ENCODE measurements at places on chromosomes 7 and 10.

GRCh38 chr7:37675749-37676148 lies 7.8 kb upstream of the GPR141 start:
- DNase-seq = no peak

DNA sequence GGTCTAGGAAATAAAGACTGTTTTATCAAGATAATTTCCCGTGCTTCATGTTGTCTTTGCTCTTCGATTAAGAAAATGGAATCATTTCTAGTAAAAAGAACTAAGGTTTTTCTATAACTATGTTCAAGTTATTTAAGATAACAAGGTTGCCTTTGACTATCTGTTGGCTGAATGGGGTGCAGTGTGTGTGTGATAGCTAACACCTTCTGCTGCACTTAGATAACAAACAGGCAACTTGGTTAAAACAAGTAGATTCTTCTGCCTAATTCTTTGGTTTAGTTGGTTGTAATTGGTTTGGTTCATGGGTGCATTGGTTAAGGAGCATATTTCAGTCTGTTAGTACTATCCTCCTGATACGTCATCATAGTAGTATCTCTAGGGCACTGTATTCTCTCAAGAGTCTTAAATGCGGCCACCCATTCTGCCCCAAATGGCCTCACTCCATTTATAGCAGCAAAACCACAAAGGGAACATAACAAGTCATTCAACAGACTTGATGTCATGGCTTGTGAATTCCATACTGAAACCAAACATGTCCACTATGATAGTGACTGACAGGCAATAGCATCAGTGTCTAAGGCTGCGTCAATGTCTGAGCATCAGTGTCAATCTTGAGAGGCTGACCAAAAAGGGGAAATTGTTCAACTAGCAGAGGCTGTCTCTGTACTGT lies 55.7 kb downstream of the CCDC3 start:
- peak; percentile 6 for DNase-seq

DNA sequence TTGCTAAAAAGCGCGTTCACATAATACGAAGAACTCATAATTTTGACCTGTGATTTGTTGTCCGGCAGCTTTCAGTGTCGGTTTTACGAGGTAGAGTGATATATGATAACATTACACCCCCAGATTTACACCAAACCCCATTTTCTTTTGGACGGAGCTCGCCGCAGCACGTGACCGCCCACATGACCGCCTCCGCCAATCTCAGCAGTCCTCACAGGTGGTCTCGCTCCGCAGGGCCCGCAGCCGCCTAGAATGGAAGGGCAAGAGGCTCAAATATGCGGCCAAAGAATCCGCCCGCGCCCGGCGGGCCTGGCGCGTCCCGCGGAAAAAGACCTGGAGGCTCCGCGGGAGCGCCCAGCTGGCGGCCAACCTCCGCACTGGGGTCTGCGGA lies at the start of gene HOXA7:
HOXA7 (minus strand) TSS at position 168 of the 391 bp plus-strand sequence; CDS start at position 38, 130 bp downstream.
- no peak for DNase-seq

DNA sequence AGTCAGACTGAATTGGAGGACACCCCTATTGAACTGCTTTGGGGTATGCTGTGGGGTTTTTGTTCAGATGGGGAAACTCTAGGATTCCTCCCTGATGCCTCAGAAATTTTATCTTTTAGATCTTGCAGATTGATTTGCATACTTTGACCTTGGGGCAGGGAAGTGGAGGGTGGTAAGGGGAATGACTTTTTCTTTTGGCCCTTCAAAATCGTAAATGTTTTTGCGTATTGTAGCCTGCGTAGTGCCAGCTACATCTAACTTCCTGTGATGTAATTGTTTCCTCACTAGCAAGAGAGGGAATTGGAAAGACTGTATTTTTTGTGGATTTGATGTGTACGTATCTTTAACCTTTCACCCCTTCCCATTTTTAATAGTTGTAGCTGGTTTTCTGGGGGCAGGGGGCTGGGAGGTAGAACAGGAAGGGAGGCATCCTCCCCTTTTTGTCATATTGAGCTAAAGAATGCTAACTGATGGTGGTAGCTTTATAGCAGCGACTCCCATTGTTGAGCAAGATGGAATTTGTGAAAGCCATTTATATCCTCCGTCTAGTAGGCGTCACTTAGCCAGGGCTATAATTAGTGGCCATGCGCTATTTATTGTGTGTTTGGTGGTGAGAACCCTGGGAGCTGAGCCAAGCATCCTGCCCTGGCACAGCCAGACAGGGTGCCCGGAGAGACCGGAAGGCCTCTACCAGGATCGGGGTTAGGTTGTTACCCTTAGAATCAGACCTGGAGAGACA lies 11.3 kb downstream of the DUSP5 start:
- DNase-seq = no peak

DNA sequence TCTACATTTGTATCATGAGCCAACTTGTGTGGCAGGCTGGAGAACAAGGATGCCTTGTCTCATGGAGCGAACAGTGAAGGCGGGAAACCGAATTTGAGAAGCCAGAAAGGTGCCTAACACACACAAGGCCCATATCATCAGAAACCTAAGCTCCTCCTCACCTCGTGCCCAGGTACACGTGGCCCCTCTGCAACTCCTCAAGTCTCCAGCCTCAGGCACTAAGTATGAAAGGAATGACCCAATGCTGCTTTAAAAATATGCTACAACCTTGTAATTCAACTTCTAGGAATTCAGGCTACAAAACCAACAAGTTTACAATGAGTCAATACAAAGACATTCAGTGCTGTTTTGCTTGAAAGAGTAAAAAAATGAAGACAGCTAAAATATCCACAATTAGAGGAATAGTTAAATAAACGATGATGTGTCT lies 95.7 kb downstream of the CDK6 start:
- no peak for DNase-seq

DNA sequence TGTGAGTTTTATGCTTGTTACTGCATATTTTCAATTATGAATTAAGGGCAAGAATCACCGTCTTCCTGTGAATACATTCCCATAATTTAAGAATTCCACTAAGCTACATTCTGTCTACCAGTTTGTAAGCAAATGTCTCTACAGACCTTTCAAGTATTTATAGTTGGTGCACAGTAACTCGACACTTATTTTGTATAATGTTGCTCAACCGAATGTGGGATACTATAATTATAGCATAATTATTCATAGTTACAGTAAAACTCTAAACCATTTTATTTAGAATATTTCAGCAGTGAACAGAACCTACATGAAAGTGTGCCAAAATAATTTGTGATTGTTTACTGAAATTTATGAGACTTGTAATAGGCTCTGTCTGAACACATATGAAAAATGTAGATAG lies 17.3 kb upstream of the CUBN start:
- DNase-seq = no peak

DNA sequence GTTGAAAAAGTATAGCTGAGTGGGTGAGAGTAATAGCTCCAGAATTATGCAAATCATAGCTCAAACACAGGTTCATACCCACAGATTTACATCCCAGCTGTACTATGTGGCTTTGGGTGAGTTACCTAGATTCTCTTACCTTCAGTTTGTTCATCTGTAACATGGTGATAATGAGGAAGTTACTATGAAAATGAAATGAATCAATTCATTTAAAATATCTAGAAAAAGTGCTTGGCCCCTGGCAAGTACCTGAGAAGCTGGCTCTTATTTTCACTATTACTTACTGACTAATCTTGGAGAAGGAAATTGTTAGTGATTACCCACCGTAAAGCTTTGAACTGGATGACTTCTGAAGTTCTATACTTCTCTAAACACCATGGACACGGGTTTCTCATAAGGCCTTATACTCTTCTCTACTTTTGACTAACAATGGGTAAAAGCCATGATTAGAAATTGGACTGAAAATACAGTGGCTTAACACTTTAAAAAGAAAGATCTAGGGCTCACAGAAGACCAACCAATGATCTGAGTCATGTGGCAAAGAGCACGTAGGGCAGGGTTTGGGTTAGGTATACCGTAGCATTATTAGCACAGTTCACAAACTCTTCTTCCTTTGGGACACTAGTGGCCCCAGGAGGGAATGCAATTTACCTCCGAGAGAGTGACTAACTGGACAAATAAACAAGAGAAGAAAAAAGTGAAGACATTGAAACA lies 149.2 kb downstream of the PLPP4 start:
- peak; percentile 61 for DNase-seq

DNA sequence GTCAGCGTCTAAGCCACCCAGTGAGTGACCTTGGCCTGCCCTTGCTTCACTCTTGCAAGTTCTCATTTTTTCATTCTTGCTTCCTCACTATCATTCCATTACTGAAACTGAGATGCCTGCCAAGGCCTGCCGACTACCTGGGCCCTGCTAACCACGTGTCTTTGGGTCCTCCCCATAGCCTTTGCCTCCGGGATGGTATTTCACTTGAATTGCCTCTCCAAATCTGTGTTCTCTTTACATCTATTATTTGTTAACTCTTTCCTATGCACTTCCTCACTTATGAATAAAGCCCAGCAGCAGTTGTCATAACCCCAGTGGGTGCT lies 234.6 kb downstream of the SNX10 start:
- DNase-seq = no peak

GRCh38 chr10:102241032-102241443 lies 274 bp downstream of the PITX3 start:
- no peak for DNase-seq

- no peak for DNase-seq
Measured at GRCh38 chr7:139570119-139570518, 46.6 kb downstream of the CLEC2L start.

DNA sequence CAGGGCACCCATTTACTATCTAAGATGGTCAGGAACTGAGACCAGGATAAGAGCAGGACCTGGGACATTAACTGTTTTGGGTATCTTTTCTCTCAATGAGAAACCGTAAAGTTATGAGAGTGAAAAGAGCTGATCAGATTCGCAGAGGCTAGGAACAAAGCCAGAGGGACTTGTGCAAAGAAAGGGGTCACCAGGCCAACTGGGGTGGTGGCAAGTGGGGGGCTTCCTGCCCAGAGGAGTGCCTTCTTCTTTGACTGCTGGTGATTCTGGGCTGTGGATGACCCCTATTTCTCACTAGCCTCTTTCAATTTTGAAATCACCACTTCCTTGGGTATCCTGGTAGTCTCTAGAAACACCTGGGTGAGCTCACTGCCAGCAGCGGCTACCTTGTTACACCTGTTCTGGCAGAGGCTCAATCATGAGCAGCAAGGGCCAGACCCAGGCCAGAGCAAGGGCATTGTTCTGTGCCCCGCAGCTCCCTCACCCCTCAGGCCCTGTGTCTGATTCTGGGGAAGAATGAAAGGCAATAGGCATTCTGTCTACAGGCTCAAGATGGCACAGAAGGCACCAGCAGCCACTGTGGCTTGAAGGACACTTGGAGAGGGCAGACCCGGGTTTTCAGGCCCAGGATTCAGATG lies 999 bp downstream of the SFTPD start:
- DNase-seq = no peak

GRCh38 chr10:86899670-86900276 lies 57.6 kb downstream of the MMRN2 start:
- DNase-seq = peak; percentile 12

DNA sequence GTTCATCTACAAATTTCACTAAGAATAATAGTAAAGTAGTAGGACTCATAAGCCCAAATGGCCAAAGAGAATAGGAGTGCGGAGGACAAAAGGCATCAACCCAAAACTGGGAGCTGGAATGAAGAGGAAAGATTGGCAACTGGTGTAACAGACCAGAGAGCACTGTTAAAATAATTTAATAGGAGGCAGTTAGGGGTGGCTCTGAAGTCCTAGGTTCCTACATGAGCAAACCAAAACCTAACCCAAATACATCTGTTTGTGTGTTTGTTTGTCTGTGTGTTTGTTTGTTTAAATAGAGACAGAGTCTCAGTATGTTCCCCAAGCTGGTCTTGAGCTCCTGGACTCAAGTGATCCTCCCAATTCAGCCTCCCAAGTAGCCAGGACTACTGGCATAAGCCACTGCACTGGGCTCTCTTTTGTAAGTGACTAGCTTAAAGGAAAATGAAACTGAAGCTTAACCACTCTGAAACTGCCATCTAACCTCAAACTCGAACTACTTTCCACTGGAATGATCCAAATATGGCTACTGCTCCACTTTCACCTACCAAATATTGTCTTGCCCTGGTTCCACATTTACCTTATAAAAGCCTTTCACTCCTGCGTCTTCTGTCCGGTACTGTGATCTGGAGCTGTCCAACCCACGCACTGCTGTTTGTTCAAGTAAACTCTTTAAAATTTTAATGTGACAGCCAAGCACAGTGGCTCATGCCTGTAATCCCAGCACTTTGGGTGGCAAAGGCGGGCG lies 94.9 kb downstream of the AKR1D1 start:
- peak; percentile 26 for DNase-seq

- DNase-seq = no peak
Measured at GRCh38 chr7:22016507-22016906, 70.8 kb upstream of the CDCA7L start.

GRCh38 chr7:5422396-5423305 lies 983 bp downstream of the TNRC18 start:
- no peak for DNase-seq

- DNase-seq = no peak
Measured at GRCh38 chr7:132482866-132483265, 93.4 kb downstream of the PLXNA4 start.

DNA sequence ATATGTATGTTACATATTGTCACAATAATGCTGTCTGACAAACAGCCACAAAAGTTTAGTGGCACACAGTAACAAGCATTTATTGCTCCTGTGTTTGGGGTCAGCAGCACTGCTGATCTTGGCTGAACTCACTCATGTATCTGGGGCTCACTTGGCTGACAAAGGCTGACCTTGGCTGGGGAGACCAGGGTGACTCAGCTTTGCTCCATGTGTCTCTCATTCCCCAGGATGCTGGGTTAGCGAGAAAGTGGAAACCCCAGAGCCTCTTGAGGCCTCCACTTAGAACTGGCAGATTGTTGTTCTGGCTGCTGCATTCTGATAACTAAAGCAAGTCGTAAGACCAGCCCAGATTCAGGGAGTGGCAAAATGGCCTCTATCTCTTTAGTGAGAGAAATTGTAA lies 217.3 kb upstream of the HABP2 start:
- no peak for DNase-seq

DNA sequence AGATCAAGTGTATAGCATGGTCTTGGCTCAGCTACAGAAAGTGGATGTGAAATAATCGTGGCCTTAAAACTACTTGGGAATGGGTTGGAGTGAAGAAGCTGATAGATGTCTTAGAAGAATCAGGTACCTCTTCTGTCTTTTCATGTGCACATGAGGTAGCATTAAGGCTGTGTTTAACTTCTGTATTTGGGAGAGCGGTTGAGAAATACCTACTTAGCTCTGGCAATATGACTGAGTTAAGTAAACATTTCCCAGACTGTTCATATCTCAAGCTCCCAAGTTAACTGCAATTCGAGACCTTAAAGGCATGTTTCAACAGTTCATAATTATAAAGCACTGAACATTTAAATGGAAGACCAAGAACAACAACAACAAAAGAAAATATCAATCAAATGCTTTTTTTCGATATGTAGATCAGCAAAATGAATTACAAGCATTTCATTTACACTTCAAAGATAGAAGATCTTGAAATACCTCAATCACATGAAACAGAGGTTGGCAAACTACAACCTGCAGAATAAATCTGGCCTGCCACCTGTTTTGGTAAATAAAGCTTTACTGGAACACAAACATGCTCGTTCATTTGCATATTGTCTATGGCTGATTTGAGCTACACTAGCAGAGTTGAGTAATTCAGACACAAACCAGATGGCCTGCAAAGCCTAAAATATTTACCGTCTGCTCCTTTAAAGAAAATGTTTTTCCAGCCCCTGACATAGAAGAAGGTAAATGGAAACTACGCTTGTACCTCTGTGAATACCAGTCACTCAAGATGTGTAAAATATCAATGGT lies 337.1 kb upstream of the GLI3 start:
- no peak for DNase-seq

- no peak for DNase-seq
Measured at GRCh38 chr7:37093257-37093656, 355.4 kb downstream of the ELMO1 start.
